Central memory CD4-positive, alpha-beta T cell (primary cell): ENCODE measurements at places on chromosomes 3 and 15.
A peak's percentile ranks its signal among the peaks of the same experiment; 100 is the strongest.

- DNase-seq = no peak
Measured at GRCh38 chr15:39886418-39886817, 33.6 kb downstream of the GPR176 start.

GRCh38 chr3:196414469-196414868, 17.8 kb downstream of the UBXN7 start:
- DNase-seq = no peak

GRCh38 chr3:15630646-15631350, 29.3 kb downstream of the BTD start:
- DNase-seq = no peak

DNA sequence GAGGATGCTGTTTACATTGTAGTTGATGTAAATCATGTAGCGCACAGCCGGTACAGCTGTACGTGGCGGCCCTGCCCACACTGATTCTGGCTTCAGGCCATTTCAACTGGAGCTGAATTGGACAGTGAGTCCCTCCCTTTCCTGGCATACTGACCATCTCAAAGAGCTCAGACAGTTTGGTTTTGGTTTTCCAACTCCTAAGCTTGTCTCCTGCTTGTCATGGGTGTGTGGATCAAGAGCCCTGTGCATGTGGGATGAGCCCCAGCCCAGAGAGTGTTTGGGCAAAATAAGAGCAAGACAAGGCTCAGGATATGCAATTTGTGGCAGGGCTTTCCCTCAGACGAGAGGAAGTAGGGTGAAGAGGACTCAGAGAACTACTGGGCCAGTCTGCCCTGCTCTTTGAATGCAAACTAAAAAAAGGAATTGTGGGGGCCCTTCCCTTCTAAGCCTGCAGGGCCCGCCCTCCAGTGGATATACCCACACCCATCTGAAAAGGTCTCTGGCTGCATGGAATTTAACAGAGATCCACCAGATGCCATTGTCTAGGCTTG, 13.3 kb downstream of the ITGA11 start:
- no peak for DNase-seq

DNA sequence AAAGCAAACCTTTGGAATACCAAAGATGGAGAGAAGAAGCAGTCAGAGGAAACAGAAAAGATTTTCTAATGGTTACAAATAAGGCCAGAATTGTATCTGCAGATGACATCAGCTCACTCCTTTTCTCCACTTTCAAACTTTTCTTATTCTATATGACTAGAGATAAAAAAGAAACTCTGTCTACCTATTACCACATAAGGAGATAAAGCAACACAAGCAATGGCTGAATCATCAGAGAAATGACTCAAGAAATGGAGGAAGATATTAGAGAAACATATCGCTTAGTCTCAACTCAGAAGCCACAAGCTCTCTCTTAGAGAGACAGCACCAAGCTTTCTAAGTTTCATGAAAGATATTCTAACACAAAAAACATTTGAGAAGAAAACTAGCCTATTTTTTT, 784.0 kb downstream of the ZPLD1 start:
- DNase-seq = no peak

GRCh38 chr3:119326976-119327375, 32.8 kb downstream of the ARHGAP31 start:
- no peak for DNase-seq

DNA sequence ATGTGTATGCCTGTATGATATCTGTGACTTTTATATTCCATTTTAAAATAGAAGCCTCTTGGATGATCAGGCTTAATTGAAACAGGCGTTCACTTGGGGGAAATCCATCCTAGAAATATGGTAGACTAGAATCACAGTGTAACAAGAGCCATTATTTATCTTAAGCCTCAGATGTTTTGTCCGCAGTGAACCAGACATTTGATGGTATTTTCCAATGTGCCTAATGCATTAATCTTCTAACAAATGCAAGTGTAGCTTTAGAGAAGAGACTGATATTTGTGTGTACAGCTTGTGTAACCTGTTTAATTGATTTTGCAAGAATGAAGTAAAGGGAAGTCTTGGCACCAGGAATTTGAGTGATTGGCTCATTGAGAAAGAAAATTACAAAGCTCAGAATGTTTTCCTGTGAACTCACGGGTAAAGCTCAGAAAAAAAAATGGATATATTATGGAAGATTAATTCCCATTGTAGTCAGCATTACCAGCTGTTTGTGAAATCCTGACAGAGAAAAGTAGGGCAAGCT, 155.7 kb downstream of the SV2B start:
- no peak for DNase-seq

- DNase-seq = no peak
Measured at GRCh38 chr3:159632851-159633250, 355.8 kb upstream of the IL12A start.

DNA sequence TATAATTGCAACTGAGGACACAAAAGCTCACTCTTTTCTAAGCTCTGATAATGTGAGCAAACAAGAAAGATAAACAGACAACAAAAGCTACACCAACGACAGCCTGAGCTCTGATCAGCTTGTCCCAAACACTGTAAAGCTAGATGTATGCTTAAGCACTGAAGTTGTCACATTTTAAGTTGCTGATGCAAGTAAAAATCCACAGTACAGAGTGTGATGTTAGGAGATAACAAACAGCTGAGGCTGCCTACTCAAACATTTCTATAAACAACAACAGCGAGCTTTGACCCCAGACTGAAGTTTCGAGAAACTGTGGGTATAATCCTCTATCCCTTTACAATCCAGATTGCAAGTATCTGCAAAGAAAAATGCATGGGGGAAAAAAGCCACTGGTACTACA, 10.7 kb downstream of the MTHFS start:
- no peak for DNase-seq

DNA sequence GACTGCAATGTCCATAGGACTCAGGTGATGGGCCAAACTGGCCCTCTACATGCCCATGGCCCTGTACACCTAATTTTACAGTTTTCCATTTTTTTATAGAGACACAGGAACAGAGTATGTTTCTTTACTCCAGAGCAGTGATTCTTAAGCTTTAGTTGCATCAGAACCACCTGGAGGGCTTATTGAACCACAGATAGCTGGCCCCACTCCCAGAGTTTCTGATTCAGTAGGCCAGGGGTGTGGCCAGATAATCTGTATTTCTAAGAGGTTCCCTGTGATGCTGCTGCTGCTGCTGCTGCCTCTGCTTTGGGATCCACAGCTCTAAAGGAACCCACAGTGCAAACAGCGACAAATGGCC, 5.1 kb downstream of the RBP1 start:
- DNase-seq = no peak

DNA sequence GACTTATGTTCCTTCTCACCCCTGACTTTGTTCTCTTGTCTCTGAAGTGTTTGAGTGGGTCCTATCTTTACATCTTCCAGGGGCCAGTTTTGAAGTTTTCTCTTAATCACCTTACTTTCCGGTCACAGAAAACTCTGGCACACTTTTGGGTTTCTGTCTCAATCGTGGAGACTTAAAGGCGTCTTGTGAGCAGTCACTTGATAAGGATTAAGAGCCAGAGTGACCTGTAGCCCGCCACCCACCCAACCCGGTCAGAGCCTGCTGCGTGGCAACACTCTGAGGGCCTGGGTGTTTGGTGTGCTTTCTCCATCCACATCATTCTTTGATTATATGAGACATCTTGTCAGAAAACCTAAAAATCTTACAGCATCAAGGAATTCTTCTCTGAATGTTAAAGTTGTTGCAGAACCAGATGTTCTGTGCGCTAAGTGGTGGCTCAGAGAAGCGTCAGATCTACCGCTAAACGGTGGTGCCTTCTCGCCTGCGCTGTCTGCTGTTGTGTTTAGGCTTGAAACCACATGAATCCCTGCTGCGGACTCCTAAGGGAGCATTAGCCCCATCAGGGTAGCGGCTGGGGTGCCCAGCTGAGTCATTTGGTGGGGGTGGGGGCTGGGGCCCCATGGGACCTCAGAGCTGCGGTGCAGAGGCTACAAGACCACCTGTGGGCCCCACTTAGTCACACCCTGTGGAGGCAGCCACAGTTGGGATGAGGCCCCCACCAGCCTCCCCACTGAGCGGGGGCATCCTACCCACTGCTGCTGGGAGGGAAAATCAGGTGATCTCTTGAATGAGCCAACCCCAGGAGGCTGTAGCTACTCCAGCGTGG, 158.7 kb upstream of the BHLHE40 start:
- no peak for DNase-seq

- DNase-seq = no peak
Measured at GRCh38 chr3:49930922-49931321, 1.3 kb upstream of the MON1A start.

GRCh38 chr3:9732080-9732739, 675 bp downstream of the BRPF1 start:
- DNase-seq = peak; percentile 29

GRCh38 chr3:106826791-106827311, 550.4 kb upstream of the CCDC54 start:
- no peak for DNase-seq

DNA sequence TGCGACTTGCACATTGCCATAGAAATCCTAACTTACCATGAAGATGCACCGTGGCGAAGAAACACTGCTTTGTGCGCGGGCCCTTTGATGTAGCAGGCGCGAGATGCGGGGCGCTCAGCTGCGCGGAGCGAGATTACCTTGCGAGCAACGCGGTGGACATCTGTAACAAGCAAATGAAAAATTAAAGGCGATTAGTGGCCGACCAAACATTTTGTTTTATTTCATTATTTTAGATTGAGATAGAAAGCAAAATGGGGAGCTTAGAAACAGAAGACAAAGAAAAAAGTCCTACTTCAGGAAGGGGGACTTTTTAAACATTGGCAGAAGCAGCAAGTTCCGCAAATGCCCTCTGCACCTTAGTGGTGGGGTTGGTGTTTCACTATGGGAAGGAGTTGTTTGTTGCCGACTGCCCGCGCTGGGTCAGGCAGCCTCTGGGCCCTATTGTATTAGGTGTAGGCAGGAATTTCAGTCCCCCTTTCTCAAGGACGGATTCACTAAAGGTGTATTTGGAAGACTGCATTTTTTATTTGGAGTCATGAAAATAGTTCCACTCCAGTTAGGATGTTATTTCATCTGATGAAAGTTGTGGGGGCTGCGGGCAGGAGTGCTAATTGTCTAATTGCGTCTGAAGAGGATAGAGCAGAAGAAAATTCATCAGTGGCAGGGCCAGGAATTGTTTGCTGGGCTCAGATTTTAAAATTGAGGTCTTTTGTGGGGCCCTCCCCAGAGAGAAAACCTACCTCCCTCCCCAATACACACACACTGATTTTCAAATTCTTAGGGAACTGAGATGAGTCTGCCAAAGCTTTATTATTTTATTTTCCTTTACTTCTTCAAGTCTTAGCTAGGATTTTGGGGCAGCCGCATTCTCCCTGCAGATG, 17.4 kb downstream of the ZIC4 start:
- no peak for DNase-seq

GRCh38 chr15:76363251-76363650, 26.7 kb downstream of the ISL2 start:
- no peak for DNase-seq

DNA sequence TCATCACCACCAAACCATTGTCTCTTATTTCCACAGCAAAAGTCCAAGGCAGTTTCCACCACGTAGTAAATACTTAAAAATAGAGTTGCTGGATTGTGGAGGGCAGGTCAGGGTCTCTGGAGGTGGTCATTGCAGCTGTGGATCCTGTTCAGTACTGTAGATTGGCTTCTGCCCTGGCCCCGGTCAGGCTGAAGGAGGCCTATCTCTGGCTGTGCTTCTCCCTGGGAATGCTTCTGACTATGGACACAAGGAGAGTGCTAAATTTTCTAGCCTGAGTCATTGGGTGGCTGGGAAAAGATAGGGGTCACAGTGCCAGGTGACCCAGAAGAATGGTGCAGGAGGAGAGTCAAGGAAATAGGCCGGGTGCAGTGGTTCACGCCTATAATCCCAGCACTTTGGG, 26.3 kb upstream of the GMPPB start:
- DNase-seq = no peak

DNA sequence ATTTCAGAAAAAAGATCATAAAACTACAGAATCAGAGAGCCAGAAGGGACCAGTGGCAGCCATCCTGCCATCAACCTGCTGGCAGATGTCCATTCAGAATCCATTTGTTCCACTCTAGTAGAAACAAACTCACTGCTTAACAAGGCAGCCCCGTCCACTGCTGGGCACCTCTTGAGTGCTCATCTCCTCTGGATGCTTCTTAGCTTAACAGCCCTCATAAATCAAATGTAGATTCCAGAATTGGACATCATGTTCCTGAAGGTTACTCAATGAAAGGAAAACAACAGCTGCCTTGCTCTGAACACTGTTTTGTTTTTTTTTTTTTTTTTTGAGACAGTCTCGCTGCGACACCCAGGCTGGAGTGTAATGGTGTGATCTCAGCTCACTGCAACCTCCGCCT, 37.3 kb downstream of the ABCC5 start:
- DNase-seq = no peak

- DNase-seq = no peak
Measured at GRCh38 chr15:37019479-37020433, 80.6 kb downstream of the MEIS2 start.

- DNase-seq = no peak
Measured at GRCh38 chr3:60792249-60792852, 458.9 kb downstream of the FHIT start.

GRCh38 chr15:77369168-77369567, 50.7 kb downstream of the PEAK1 start:
- no peak for DNase-seq

- DNase-seq = no peak
Measured at GRCh38 chr3:93843981-93844380, 129.7 kb downstream of the PROS1 start.

DNA sequence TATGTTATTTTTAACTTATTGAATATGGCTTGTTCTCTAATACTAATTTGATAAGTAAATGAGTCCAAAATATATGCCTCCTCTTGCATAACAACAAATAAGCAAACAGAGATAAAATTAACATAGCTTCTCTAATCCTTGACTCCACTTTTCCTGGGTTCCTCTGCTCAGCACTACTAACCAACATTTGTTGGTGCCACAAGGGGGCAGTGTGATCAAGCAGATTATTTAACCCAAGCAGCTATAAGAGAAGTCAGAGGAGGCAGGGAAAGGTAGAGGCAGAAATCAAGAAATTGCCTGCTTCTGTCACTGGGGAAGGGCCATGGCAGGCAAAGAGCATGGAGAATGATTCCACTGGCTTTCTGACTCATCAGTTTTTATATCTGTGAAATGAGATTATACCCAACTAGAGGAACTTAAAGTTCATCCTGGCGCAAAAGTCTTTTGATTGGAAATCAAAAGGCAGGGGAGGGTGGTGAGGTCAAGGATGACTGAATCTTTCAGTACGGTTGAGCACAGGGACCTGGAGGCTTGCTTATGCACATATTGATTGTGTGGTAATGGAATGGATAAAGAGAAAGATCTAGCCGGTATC, 152.2 kb downstream of the IGSF11 start:
- DNase-seq = peak; percentile 53
